ENCODE measurements at places on chromosomes 1 and 21.

DNA sequence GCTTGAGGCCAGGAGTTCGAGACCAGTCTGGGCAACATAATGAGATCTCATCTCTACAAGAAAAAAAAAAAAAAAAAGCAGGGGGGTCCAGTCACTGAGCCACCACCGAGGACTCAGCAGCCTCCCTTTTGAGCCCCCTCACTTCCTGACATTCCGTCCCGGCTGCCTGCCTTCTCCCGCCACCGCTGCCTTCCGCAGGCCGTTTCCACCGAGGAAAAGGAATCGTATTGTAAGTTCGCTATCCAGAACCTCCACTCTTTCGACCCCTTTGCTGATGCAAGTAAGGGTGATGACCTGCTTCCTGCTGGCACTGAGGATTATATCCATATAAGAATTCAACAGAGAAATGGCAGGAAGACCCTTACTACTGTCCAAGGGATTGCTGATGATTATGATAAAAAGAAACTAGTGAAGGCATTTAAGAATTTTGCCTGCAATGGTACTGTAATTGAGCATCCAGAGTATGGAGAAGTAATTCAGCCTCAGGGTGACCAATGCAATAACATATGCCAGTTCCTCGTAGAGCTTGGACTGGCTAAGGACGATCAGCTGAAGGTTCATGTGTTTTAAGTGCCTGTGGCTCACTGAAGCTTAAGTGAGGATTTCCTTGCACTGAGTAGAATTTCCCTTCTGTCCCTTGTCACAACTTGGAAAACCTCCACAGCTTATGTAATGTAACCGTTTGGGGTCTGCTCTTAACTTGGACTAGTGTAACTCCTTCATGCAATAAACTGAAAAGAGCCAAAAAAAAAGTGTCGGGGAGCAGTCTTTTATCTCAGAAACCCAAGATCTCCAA, 55.6 kb downstream of the GLUL start:
- no peak for DNase-seq

DNA sequence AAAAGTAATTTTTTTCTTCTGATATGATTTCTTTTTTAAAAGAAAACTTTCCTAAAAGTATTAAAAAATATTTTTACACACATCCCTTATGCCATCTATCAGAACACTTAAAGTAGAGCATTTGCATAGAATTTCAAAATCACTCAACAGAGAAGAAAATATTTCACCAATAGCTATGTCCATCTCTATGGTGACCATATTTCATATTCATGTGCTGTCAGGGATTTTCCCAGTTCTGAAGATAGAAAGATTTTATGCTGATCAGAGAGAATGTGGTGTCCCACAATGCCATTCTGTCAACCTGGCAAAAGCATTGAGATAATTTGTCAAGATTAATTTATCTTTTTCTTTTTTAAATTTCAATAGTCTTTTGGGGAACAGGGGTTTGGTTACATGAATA, 87.0 kb downstream of the C4BPA start:
- DNase-seq = no peak

DNA sequence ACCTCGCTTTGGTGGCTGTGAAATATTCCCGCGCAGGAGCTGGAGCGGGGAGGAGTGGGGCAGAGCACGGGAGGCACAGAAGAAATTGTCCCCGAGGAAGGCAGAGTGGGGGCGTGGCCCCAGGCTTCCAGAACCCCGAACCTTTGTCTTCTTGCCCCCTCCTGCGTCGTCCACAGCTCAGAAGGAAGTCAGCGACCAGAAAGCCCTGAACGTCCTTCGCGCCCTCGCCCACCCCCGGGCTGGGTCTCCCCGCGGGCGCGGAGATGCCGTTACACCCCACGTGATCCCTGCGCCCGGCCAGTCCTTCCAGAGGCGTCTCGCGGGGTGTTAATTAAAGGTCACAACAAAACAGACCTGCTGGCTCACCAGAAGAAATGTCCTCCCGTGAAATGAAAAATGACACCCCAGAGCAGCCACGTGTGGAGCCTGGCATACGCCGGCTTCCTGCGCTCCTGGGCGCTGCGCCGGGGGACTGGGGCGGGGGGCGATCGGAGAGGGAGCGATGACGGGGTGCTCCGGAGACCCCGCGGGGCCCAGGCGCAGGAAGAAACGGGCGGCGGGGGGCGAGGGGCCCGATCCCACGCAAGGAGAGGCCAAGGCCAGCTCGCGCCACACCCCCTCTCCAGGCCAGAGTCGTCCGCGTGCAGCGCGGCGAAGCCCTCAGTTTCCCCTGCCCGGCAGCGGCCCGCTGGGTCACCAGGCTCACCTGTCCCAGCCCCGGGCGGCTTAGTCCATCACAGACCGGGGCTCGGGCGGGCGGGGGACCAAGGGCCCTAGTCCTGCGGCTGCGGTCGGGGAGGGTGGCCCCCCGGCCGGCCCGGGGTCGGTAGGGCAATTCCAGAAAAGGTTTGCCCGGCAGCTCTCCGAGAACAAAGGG, 995 bp upstream of the KIF26B start:
- DNase-seq = no peak

DNA sequence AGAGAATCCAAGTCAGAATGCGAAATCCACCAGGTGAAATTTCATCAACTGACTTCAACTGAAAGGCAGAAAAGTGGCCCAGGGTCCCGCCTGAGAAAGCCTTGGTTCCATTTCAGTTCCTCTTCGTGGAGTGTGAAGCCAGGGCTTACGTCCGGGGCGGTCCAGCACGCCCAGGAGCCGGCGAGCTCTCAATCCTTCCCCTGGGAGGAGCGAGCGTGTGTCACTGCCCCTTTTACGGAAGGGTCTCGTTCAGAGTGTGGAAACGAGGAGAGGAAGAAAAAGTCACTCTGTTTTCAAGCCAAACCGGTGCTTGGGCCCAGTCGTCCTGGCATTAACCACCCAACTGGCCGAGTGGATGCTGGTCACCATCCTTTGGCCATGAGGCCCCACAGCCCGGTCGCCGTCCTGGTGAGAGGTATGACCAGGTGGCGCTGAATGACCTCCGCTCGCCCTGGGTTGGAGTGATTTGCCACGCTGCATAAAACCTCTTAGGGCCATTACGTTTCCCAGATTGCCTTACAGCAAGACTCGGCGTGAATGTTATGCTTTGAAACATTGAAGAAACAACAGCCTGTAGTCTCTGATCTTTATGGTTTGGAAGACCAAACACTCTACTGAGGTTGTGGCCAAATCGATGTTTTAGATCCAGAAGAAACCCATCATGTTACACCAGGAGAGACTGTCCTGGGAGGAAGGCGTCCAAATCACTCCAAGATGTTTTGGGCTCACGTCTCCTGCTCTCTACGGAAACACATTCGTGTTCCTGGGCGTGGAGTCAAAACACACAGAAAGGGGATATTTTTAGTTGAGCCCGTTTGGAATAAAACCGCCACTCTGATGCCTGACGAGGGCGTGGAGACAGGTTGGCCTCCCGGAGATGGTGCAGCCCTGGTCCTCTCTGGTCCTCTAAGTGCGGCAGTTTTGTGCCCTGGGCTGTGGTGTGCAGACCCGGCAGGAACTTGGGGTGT, 93.6 kb upstream of the ACTRT2 start:
- DNase-seq = no peak

GRCh38 chr21:30340714-30341573, 3.5 kb upstream of the KRTAP27-1 start:
- no peak for DNase-seq

DNA sequence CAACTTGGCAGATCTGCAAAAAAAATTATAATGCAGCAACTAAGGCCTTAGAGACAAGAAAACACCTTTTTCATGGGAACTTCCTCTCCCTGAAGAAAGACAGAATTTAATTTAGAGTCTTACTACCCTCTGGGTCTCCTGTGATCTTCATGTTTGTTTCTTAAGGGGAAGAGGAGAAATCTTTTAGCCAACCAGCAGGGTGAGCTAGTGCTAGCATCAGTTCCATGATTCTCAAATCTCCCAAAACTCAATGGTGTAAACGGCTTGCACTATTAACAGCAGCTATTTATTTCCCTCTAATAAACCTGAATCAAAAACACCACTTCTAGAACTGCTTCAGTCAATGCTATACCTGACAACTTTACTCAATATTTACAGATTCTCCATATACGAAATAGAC, 3.8 kb downstream of the ZNF644 start:
- DNase-seq = no peak

GRCh38 chr1:172154551-172154950, 265.9 kb upstream of the C1orf105 start:
- DNase-seq = no peak

DNA sequence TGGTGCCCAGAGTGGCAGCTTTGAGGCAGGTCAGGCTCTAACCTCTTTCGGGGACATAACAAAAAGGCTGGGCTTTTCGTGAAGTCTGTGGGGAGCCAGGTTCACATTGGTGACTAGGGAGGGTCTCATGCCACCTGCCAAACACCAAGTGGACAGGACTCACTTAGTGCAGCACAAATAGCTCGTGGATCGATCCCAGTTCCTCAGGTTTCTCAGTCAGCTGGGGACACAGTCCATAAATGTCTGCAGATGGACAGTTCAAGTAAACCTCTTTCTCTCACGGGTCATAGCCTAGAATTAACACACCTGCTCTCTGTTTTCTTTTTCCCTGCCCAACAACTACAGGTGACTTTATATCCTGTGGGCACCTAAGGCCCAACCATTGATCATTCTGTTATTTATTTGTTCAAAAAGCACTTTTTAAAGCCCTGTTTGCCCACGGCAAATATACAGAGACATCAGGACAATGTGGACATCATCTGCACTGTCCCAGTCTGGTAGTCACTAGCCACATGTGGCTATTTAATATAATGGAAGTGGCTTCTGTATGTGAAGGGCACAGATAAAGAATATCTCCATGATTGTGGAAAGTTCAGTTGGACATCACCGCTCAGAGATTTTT, 53.5 kb downstream of the CAPN2 start:
- no peak for DNase-seq

- no peak for DNase-seq
Observed at GRCh38 chr1:231919886-231920285, 293.3 kb downstream of the DISC1 start.

- DNase-seq = no peak
Observed at GRCh38 chr1:74673351-74674111, at the start of gene ERICH3. ERICH3 (minus strand) TSS chr1:74673792; CDS start chr1:74673519, 273 bp downstream.

DNA sequence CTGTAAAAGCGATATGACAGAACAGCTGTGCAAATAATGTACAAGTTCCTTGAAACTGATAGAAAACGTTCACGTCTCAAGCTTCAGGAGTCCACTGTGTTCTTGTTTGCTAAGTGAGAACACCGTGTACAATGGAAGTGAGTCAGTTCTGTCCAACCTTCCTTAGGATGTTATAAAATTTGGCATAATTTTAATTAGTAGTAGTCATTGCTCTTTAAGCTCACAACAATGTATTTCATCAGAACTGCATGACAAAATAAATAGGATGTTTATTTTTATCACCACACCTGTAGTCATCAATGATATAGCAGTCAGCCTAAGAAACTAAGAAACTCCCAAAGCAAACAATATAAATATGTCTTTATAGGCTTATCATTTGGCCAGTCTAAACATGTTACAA, 53.0 kb downstream of the RGS2 start:
- no peak for DNase-seq

GRCh38 chr1:77430966-77431690, 149.3 kb downstream of the AK5 start:
- no peak for DNase-seq

- peak; percentile 46 for DNase-seq
Observed at GRCh38 chr1:30707412-30708360, 15.7 kb downstream of the MATN1 start.

GRCh38 chr1:39590546-39590945, 14.0 kb upstream of the PABPC4 start:
- DNase-seq = no peak

DNA sequence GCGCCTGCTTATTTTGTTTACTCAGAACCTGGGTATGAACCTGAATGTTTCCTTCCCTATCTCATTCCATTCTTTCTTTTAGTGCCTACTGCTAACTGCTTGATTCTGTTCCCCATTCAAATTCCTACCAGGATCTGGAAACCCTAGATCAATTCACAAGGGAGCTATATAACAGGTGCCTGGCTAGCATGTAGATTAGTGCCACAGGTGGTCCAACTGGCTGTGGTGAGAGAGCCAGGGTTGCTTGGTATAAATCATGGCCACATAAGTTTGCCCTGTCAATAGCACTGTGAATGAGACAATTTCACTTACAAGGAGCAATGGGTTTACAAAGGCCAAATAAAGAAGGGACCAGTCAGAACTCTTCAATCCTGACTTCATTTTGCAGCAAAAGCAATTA, 6.6 kb upstream of the PRPF38B start:
- DNase-seq = no peak

GRCh38 chr1:50080904-50081586, 27.7 kb upstream of the ELAVL4 start:
- no peak for DNase-seq
